Panc1 (cell line): ENCODE measurements at places on chromosomes 2 and 18.

- no peak for DNase-seq
Measured at GRCh38 chr2:228768818-228769217, 502.3 kb downstream of the PID1 start.

GRCh38 chr2:129705085-129705484 lies 274.4 kb upstream of the RAB6C start:
- DNase-seq: no peak

GRCh38 chr18:70415823-70416488 lies 127.1 kb downstream of the SOCS6 start:
- DNase-seq: no peak

DNA sequence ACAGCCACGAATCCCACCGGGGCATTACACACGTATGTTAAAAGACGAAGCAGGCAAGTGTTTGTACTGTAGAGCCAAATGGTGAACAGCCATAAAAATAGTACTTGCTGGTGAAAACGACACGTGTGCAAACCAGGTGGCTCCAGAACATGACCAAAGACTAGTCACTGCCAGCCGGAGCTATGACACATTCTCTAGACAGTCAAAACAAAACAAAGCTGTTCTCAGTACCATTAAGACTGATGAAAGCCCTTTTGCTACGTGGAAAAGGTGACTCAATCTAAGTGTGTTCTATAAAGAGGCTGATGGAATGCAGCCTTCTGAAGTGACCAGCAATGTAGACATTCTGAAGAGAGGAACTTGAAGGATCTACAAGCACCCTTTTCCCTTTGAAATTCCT lies 367.7 kb upstream of the NETO1 start:
- DNase-seq: peak; percentile 51

DNA sequence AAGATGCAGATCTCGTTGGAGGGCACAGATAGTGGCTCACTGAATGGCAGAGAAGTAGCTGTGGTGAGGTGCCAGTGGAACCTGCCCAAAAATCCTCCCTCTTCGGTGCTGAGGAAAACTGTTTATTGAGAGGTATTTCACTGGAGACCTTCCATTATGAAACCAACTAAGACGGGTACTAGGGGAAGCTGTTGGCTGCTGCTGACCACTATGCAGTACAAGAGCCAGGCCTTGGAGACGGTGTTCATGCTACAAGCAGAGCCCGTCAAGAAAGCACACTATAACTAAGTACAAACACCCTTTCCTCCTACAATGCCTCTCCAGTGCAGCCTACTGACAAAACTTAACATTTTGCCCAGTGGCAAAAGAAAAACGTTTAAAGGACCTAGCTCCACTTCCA lies 4.6 kb downstream of the ARL5A start:
- DNase-seq: no peak

DNA sequence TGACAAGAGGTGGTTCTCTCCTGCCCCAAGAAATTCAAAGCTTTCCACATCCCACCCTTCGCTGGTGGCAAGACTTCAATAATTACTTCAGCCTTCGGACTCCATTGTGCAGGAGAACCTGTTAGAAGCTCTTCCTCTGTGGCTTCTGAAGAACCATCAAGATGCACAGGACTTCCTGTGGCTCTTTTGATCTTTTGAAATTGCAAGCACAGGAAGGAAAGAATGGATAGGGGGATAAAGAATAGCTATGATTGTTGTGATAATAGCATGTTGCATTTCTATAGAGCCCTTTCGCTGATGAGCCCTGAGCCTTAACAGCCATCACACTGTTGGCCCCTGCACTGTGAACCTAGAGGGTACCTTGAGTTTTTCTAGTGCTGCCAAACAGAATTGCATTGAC lies 7.4 kb downstream of the EPAS1 start:
- DNase-seq: no peak

GRCh38 chr2:192729369-192729768 lies 534.6 kb upstream of the TMEFF2 start:
- DNase-seq: no peak

- DNase-seq: no peak
Measured at GRCh38 chr2:98503481-98504105, 58.9 kb downstream of the INPP4A start.

GRCh38 chr2:108959401-108959800 lies 29.6 kb downstream of the EDAR start:
- DNase-seq: no peak

DNA sequence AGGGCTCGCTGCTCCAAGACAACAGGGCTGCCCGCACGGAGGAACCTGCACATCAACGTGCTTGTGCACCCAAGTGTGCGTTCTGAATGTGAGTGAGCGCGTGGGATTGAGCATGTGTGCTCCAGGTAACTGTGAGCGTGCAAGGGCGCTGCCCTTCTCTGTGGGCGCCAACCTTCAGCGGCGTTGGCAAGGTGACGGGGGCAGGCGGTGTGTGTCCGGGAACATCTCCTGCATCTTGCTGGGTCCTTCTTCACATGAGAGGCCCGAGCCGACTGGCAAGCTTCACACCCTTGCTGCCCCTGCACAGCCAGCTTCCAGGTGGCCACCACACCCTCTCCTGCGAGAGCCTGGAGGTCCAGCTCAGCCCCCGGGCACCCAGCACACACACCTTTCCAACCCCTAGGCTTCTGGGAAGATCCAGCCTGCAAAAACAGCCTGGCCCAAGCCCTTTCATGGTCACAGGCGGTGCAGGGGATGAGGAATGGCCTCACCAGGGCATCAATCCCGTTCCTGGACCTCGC lies 220.9 kb downstream of the HDAC4 start:
- DNase-seq: no peak

DNA sequence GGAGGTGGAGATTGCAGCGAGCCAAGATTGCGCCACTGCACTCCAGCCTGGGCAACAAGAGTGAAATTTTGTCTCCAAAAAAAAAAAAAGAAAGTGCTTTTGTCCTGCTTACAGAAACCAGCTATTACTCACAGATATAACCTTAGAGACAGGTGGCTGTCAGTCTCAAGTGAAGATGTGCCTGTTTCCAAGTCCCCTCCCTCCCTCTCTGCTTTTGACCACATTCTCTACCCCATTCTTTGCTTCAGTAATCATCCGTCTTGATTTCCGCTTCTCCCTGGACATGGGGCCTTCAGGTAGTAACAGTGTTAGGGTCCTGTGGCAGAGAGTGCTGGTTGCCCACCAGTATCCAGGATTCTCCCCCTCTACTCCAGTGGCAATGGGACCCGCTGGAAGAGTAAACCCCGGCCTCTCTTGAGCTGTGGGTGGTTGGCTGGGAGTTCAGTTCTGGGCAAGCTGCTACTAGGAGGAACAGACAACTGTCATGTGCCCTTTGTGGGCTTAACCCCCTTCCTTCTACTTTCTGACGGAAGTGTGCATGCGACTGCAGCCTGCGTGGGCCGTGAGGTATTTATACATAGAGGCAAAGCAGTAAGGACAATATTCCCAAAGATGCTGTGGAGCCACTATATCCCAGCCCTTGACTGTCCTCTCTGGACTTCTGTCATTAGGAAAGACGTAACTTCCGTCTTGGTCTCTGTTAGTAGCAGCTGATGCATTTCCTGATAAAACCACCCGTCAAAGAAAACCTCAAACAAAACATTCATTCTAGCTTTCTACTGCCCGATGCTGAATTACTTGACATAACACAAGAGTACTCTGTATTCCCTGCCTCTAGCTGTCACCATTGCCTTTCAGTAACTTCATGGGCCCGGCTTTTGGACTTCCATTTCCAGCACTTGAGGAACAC lies 17.8 kb downstream of the PDCL3 start:
- DNase-seq: no peak

GRCh38 chr18:40855661-40856060 lies 1099.4 kb upstream of the PIK3C3 start:
- no peak for DNase-seq

- DNase-seq: no peak
Measured at GRCh38 chr18:56844556-56844955, 193.4 kb downstream of the WDR7 start.

- no peak for DNase-seq
Measured at GRCh38 chr18:36499938-36500337, 202.4 kb downstream of the FHOD3 start.

- DNase-seq: no peak
Measured at GRCh38 chr2:82789851-82790205, 1669.3 kb downstream of the SUCLG1 start.

- no peak for DNase-seq
Measured at GRCh38 chr18:52617931-52618330, 277.9 kb downstream of the DCC start.

DNA sequence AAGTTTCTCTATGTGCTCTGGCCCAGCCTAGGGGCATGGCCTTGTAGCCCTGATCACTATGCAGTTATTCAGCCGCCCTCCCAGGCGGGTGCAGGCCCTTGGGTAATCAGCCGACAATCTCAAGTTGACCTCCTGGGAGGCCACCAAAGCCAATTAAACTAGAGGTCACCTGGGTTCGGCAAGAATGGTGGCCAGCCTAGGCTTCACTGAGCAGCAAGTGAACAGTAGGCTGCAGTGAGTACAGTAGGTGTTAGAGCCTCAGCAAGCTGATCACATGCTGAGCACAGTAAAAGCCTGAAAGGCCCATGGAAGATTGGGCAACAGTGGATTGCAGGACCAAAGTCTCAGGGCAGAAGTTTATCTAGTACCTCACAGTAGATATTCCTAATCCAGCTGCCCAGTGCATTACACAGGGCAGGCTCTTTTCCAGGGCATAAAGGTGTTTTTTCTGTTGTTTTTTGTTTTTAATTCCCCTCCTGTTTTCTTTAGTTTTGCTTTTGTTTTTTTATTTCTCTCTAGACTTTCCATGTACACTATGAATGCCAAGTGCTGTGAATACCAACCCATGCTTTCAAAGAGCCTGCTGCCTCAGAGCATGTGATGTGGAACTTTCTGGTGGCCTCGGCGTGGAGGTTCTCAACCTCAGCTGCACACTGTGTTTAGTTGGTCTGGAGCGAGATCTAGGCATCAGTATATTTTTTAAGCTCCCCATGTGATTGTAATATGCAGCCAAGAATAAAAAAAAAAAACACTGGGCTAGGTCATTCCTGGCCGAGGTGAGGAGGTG lies 55.9 kb upstream of the ATL2 start:
- no peak for DNase-seq

GRCh38 chr18:7657937-7658336 lies 90.8 kb downstream of the PTPRM start:
- no peak for DNase-seq

DNA sequence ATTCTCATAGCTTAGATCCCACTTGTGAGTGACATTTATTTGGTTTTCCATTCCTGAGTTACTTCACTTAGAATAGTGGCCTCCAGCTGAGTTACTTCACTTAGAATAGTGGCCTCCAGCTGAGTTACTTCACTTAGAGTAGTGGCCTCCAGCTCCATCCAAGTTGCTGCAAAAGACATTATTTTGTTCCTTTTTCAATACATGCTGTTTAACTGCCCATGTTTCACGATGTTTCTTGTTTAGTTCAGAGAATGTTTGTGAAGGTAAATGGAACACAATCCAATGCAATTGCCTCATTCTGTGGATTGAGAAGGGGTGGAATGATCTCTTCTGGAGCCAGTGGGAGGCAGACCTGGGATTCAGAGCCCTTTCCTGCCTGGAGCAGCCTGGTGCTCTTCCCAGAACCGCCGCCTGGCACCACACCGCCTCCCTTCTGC lies 273.5 kb upstream of the ATP5MC3 start:
- DNase-seq: no peak

DNA sequence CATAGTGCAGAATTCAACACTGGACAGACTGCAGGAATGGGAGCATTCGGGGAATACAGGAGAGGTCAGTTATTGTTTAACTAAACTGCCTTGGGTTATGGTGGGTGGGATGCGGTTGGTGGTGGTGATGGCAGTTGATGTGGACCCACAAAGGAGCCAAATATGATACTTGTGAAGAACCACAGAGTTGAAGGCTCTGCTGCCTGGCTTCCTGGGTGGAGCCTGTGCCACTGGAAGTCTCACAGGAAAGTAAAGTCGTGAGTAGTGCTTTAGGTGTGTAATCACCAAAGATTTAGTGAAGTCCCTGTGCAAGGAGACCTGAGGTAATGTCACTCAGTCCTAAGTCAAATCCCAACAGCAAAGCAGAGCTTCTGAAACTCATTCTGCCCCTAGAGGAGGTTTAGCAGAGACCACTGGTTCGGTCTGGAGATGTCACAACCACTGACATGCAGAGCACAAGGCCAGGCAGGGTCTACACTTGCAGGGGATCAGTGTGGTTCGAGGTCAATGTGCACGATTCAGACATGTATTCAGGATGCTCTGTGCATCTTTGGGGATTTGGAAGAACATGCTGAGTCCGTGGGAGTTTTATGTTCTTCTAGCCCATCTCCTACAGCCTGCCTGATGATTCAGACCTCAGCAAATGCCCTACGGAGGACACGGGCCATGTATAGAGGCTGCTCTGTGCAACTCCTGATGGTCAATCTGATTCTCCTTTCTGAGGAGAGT lies 1150.9 kb downstream of the RPIA start:
- no peak for DNase-seq

DNA sequence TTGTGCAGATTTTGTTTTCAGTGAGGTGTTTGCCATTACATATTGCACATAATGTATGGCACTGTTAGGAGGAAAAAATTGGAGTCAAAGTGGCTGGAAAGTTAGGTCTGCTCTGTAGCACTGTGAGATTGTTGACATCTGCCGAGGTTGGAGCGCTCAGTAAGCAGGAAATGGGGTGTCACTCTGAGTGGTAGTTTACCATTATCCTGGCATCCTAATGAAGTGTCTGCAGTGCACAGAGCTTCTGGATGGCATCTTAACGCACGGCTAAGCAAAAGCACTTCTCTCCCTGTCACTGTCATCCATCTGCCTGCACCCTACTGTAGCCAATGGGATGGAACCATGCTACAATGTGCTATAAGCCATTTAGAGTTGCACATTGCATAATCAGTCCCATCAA lies 561.9 kb downstream of the ARHGAP15 start:
- no peak for DNase-seq

DNA sequence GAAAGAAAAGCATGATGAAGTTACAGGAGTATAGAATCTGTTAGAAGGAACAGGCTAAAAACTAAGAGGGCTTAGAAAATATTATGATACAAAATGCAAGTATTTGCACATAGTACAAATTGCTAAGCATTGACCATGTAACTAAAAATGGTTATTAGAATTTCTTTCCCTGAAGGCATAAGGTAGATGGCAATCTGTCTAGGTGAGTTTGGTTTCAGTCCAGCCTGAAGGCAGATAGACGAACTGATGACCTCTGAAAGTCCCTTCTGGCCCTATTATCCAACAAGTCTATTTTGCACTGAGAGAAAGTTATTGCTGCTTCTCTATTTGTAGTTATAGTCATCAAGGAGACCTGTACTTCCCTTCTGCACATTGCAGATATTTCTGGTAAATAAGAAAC lies 663.5 kb downstream of the LRP1B start:
- no peak for DNase-seq

- no peak for DNase-seq
Measured at GRCh38 chr2:126656431-126657147, 631 bp downstream of the GYPC start.

DNA sequence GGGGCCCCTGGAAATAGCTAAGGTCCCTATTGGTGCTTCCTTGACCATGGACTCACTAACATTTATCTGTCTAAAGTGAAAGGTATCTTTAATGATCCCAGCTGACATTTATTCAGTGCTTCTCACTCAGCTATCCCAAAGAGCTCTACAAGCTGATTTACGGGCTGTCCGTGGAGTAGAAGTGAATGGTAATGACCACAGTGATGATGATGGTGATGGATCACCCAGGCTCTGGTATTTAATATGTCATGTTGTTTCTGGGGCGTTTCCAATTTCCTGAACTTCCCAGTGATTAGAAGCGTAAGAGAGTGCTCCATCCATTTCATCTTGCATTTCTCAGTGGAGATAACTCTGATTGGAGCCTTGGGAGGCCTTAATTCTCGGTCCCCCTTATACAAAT lies 304.3 kb downstream of the HRH4 start:
- DNase-seq: no peak
